ENCODE measurements at places on chromosomes 5 and 9.

- no peak for DNase-seq
Observed at GRCh38 chr5:154708846-154709245, 46.3 kb upstream of the LARP1 start.

GRCh38 chr5:171596391-171596878, 177.0 kb downstream of the FGF18 start:
- no peak for DNase-seq

- no peak for DNase-seq
Observed at GRCh38 chr9:113879318-113879717, 3.2 kb downstream of the ZNF618 start.

DNA sequence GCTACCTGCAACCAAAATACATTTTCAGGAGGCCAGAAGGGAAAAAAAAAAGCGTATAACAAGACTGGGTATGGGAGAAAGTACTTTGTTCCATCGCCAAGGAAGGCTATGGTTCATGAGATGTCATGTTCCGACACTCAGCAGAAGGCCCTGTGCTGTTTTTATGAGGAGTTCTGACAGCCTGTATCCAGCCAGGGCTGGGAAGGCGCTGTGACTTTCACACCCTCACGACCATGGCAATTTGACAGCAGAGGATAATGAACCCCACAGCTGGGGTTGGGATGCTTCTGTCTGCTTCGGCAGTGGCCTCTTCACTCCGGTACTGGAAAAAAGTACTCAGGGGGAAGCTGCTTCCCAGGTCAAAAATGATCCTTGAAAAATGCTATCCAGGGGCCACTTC, 154.4 kb downstream of the PRELID2 start:
- DNase-seq, result no peak

DNA sequence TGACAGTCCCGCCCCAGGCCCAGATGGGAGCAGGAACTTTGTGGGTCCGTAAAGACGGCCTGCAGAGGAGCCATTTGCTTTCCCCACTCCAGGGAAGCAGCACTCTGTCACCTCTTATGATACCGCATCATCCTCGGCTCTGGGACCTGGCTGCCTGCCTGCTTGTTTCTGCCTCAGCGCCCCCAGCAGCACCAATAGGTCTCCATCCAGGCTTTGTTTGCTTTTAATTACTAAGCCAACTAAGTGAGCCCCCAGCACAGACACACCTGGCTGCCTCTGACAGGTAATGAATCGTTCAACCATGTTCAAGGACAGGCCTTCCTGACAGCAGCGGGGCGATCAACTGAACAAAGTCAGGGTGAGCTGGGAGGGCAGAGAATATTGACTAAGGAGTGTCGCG, 141.4 kb downstream of the C5orf15 start:
- no peak for DNase-seq

- DNase-seq, result no peak
Observed at GRCh38 chr9:135811801-135812200, 95.5 kb downstream of the CAMSAP1 start.

GRCh38 chr5:142512043-142513042, 173.5 kb downstream of the FGF1 start:
- no peak for DNase-seq

GRCh38 chr9:23538461-23539003, 287.5 kb downstream of the ELAVL2 start:
- no peak for DNase-seq

- DNase-seq, result no peak
Observed at GRCh38 chr5:89816038-89816437, 593.5 kb downstream of the CETN3 start.

DNA sequence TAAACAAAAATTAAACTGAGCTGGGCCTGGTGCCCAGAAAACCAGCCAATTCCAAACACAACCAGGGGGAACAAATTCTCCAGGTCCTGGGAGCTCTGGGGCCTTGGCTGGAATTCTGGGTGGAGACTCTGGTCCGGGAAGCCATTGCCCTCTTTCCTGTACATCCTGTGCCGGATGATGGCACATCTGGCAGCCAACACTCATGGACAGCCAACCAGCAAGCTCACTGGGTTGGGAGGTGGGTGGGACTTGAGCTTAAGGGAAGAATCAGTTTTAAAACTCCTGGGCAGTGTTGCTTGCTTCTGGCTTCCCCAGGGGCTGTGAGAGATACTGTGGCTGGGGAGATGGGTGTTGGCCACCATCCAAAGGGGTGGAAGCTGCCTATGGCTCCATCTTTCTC, 56.1 kb downstream of the PCDH1 start:
- no peak for DNase-seq

- DNase-seq, result no peak
Observed at GRCh38 chr9:23662320-23662719, 163.7 kb downstream of the ELAVL2 start.

DNA sequence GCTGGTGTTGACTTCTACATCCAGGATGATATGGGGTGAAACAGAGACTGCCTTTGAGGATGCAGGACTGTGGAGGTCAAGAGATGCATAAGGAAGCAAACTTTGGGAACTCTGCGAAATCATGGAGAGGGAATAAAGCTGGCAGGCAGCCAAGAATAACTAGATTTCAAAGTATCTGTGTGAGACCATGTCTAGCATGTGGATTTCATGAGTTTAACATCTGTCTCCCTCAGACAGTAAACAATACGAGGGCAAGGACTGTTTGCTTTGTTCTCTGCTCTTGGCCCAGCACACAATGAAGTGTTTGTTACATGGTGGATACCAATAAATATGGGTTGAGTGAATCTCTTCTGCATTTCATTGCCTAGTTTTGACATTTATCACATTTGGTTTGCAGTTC, 71.3 kb downstream of the RASEF start:
- DNase-seq, result no peak

DNA sequence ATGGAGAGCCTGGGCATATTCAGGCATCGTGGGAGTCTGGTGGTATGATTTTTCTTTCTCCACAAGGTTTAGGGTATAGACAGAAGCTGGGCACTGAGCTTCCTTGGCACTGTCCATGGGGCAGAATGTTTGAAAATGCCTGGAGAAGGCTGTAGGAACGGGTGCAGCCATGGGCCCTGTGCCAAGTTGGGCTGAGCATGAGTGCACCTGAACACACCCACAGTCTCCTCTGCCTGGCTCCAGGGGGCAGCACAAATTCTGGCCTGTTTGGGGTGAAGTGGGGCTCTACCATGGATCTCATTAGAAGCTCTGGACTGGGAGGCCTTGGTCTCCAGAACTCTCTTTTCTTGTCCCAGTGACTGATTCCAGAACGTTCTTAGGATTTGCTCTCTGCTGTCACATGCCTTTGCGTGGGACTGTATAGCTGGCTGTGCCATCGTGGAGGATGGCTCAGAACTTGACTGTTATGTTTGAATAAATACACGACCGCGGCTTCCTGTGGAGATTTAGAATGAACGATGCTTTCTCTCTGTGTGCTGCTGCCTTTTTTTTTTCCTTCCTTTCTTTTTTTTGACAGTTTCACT, 229.8 kb downstream of the FANCC start:
- DNase-seq, result no peak
